ENCODE measurements at places on chromosomes 6 and 20. TPM values are rescaled to one million over a fixed set of nuclear protein-coding genes. Genes with fewer than 3 reads are reported as not detected.

DNA sequence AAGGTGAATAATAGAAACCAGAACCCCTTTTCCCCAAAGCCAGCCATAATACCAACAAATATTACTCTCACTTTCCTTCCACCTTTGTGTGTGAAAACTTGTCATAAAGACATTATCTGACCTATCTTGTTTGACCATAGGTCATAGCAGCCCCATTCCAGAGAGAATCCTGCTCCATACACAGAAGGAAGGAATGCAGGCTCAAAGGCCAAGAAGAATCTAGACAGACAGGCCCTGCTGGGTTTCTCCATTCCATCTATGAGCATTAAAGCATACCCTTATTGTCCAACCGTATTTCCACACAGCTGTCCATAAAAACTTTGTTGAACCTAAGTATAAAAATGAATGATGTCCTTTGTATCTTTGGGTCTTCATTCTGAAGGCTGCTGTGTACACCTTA lies 40.7 kb upstream of the KCNK5 start:
- no peaks in the 10 kb centered on the region for H3K27me3 ChIP-seq
- no peak overlapping the region for H3K27ac ChIP-seq
- H3K4me3 ChIP-seq: no peak overlapping the region
- no peaks in the 10 kb centered on the region for H3K4me1 ChIP-seq
- DNase-seq: no peak

DNA sequence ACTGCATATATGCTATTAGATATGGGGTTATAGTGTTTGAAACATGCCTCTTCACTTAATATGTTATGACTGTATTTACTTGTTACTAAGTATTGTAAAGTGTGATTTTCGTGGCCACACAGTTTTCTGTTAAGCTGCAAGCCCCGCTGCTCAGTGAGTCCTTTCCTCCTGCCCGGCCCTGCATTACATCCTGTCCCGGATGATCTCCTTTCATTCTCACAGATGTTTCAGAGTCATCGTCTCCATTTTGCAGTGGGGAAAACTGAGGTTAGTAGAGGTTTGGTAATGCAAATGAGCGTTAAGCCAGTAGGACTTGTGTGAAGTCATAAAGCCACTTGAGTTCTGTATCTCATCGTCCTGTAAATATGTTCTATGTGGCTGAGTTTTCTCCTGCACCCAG lies 155.5 kb downstream of the CFAP61 start:
- no peak overlapping the region for H3K4me3 ChIP-seq
- no peaks in the 10 kb centered on the region for H3K36me3 ChIP-seq
- no peak for DNase-seq
- H3K27me3 ChIP-seq: peaks cover 4% of the 10 kb centered on the region
- H3K27ac ChIP-seq: no peak overlapping the region

DNA sequence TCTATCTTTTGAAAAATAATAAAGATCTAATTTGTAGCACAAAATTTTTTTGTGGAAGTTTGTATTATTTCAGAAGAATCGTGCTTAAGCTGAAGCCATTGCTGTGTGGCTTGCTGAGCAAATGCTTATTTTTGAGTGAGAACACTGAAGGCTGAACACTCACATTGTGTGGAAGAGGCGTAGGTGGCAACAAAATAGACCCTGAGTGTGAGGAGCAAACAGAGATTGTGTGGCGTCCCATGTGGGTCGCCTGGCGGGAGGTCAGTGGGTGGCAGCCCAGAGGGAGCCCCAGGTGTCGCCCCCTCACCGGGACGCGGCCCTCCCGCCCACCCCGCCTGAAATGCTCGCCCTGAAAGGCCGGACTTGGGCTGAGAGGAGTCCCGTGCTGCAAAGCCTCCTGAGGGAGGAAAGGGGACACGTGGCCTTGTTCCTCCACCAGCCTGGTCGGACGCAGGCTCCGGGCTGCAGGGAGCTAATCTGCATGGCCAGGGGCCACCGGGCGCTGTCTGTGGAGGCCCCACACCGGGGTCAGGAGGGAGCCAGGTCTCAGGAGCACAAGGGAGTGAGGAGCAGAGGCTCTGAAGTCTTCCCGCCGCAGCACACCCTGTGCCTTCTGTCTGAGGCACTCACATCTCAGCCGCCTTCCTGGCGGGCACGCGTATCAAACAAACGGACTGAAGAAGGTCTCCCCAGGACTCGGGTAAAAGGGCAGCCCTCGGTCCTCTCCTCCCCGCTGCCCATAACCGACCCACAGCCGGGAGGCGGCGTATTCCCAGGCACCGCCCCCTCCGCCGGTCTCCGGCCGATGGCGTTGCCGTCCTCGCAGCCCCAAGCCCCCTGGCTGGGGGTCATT lies 15.9 kb downstream of the DDO start:
- H3K27ac ChIP-seq: no peak overlapping the region
- H3K36me3 ChIP-seq: no peaks in the 10 kb centered on the region
- no peaks in the 10 kb centered on the region for H3K27me3 ChIP-seq
- peaks cover 3% of the 10 kb centered on the region for H3K4me1 ChIP-seq
- DNase-seq: peak; percentile 16

Gene OR2H1
- polyA plus RNA-seq: not detected

DNA sequence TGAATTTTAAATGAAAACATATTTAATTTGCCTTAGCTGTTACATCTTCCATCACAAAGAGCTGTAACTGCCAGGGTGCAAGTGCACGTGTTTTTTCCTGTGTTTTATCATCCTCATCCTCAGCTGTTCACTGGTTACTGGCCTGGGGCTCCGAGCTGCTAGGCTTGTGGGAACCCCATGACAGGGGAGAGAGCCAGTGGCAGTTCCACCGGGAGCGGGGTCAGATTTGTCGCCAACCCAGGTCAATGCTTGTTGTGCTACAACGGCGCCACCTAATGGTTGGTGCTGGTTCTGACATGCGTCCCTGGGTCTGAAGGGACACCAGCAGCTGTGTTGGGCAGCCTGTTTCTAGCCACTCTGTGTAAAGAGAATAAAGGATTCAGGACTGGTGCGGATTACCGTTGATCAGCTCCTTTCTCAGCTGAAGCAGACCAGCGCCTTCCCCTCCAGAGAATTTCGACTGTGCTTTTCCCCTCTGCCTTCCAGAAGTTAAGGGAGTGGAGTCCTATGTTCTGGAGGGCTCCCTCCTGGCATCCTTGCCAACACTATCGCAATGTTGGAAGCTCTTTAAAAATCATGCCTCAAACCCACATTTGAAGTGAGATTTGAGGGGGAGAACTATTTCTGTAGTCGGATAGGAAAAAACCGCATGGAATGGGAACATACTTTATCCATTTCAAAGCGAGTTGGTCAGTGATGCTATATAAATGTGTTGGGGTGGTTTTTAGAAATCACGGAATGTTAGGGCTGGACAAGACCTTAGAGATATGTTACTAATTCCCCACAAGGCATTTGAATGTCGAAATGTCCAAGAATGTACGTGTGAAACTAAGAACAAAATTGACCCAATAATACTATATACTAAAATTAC lies 32.1 kb downstream of the SUMO4 start:
- H3K36me3 ChIP-seq: no peaks in the 10 kb centered on the region
- no peak overlapping the region for H3K27ac ChIP-seq
- H3K4me3 ChIP-seq: no peak overlapping the region
- H3K27me3 ChIP-seq: no peaks in the 10 kb centered on the region

DNA sequence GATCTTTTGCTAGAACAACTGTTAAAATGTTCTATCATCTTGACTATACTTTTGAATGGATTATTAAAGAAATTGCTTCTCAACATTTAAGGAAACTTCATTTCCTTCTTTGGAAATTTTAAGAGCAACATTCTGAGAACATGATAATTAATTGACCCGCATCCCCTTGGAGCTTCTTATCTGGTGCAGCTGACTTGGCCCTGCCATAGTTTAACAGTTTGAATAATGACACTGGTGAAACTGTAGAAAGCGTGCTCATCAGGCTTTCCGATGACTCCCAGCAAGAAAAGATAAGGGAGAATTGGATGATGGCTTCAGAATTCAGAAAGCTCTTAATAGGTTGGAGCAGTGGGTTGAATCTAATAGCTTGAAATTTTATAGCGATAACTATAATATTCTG lies 38.1 kb downstream of the SNX9 start:
- H3K27ac ChIP-seq: no peak overlapping the region
- no peaks in the 10 kb centered on the region for H3K36me3 ChIP-seq
- DNase-seq: no peak
- H3K4me3 ChIP-seq: no peak overlapping the region
- H3K4me1 ChIP-seq: no peaks in the 10 kb centered on the region

Gene MAP7
- polyA plus RNA-seq: 1.2 TPM
